Foreskin melanocyte (primary cell): ENCODE measurements at places on chromosomes 4 and X.

GRCh38 chrX:40040686-40041461, 56.9 kb downstream of the BCOR start:
- DNase-seq: peak; percentile 6

GRCh38 chr4:66023061-66023460, 352.8 kb upstream of the EPHA5 start:
- peak; percentile 77 for DNase-seq

GRCh38 chr4:61918987-61919386, 718.9 kb downstream of the ADGRL3 start:
- DNase-seq: no peak

- DNase-seq: no peak
These were observed 378 bp upstream of the RPS6KA6 start for GRCh38 chrX:84188320-84188834.

DNA sequence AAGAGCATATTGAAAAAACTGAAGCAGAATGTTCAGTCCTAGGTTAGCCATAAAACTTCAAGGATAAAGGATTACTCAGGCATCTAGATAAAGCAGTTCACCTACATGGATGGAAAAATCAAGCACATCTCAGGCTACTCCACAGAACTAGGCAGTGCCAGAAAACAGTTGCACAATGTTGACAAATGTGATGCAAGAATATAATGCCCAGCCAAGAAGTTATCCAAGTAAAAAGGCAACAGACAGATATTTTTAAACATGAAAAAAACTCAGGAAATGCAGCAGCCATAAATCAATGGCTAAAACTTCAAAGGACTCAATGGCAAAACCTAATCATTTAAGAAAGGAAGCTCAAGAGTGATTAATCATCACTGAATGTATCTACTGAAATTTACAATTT, 456.0 kb upstream of the FAM241A start:
- peak; percentile 47 for DNase-seq

- DNase-seq: peak; percentile 5
These were observed 82.1 kb downstream of the MAGEB10 start for GRCh38 chrX:27889878-27890277.

DNA sequence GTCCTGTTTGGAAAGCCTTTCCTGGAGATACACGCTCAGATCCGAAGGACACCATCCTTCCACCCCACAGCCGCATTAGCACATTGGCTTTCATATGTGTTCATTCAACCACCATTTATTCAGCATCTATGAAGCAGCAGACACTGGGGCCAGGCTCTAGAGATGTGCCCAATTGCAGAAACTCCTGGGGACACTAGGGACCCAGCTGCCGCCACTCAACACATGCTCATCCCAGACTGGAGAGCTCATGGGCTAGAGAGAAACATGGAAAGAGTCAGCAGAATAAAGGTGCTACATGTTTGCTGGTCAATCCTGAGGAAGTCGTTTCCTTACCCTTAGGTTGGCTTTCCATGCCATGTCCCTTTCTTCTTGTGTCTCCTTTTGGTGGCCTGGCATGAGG, 7.6 kb downstream of the CTAG1A start:
- DNase-seq: no peak
